ENCODE measurements at places on chromosomes 4 and X. TPM values are rescaled to one million over a fixed set of nuclear protein-coding genes. Genes with fewer than 3 reads are reported as not detected.

Gene OTUD4
- 15.6 TPM for total RNA-seq

DNA sequence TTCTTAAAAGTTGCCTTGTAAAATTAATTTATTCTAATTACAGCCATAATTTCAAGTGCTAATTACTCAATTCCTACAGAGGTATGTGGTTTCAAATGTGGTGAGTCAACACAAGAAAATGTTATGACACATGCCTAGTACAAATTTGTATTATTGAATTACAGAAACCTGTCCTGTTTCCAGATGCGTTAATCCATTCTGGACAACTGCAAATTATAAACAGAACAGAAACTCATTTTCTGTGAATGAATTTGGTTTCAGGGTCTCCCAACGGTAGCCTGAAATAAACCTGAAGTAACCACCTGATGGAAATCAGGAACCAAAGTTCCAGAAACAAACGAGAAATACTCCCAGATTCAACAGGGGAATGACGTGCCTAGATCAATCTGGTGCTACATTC is 328.6 kb upstream of the F9 start:
- no peak for DNase-seq

GRCh38 chrX:44173219-44173618 is 170.3 kb downstream of the EFHC2 start:
- no peak for DNase-seq

GRCh38 chrX:22122510-22122909 is 90.4 kb downstream of the PHEX start:
- no peak for DNase-seq
